ENCODE measurements at places on chromosomes 3 and 15.

DNA sequence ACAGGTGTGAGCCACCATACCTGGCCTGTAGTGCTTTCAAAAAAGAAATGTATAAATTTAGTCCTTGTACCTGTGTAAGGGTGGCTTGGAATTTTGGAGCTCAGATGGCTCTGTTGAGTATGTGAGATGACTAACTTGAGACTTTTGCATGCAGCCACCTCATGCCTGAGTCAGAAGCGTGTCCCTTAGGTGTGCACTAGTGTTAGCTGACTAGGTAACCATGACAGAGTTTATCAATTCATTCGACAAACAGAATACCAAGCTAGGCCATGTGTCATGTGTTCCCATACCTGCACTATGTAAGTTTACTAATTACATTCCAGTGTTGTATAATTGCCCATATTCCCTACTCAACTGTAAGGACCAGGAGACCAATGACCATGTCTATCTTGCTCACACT, 4.0 kb upstream of the ZNF639 start:
- DNase-seq, result no peak

DNA sequence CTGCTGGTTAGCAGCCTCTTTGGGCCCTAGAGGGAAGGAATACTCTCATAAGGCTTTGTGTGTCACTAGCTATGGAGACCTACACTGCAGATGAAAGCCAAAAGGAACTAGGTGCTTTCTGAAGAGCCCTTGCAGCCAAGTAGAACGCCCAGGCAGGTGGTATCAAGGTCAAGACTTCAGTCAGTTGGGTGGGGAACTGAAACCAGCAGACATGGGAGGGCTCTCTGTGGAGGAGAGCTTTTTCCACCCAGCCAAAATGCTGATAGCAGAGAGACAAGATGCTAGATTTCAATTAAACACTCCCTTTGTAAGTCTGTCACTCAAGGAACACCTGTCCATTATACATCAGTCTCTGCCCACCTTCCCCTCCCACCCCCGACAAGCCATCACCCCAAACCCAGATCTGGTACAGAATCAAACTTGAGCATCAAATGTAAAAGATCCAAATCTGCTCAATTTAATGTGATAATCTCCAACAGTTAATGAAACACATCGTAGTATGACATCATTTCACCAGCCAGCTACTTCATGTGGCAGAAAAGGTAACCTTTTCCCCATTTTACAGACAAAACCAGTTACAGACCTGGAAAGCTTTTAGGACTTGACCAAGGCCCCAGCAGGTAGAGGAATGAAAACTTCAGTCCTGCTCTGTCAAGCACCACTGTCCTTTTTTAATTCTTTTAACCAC, 14.6 kb downstream of the MRPS25 start:
- DNase-seq, result no peak

GRCh38 chr3:12966847-12967605, 106.2 kb downstream of the IQSEC1 start:
- DNase-seq, result no peak

GRCh38 chr15:70096215-70097062, 1.3 kb downstream of the TLE3 start:
- peak; percentile 51 for DNase-seq

- DNase-seq, result no peak
Measured at GRCh38 chr3:15491143-15491542, 30.4 kb downstream of the COLQ start.

GRCh38 chr3:107545680-107546120, 22.9 kb downstream of the BBX start:
- no peak for DNase-seq

DNA sequence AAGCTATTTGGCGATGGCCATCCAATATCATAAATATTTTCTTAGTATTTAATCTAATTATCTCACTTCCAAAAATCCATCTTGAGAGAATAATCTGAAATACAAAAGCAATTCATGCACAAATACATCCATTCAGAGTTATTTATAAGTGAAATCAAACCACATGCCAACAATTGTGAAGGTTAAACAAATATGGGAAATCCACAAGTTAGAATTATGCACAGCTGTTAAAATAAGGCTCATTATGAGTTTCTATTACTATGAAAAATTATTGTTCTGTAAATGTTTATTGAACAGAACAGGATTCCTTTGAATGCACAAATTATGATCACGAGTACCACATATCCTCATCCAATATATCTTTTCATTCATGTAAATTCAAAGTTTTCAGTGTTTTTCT, 267.7 kb downstream of the PLOD2 start:
- no peak for DNase-seq
